ENCODE measurements at places on chromosomes 4 and X. TPM values are rescaled to one million over a fixed set of nuclear protein-coding genes. Genes with fewer than 3 reads are reported as not detected.

DNA sequence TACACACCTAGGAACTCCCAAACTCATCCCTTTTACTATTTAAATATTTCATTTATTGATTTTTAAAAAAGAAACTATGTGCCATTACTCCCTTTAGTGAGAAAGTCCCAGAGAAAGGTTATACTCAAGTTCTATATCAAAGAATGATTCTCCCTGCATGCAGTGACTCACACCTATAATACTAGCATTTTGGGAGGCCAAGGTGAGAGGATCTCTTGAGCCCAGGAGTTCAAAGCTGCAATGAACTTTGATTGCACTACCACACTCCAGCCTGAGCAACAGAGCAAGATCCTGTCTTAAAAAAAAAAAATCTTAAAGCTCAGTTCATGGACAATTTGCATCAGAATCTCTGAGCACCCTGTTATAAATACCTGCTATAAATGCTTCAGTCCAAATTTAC lies 9.2 kb upstream of the RBPJ start:
- DNase-seq: no peak
- no peaks in the 10 kb centered on the region for H3K4me1 ChIP-seq
- H3K27me3 ChIP-seq: no peaks in the 10 kb centered on the region
- no peak overlapping the region for H3K4me3 ChIP-seq

DNA sequence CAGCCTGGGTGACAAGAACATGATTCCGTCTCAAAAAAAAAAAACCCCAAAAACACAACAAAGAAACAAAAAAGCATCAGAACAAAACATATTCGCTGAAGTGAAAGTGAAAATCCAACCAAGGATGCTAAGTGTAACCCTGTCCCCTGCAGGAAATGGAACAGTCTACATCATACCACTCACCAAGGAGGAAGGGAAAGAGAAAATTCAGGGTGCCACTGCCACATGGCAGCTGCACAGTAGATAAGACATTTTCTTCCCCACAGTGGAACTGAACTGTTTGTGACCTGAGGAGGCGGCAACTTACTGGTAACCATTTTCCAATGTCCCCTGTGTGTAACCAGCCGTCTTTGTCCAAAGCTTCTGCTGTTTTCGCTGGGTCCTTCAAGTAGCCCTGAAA lies 28.2 kb upstream of the CENPU start:
- no peak for DNase-seq
- no peak overlapping the region for H3K4me3 ChIP-seq
- no peaks in the 10 kb centered on the region for H3K36me3 ChIP-seq
- no peak overlapping the region for H3K27ac ChIP-seq
- H3K27me3 ChIP-seq: no peaks in the 10 kb centered on the region

DIPK2B gene
- not detected for total RNA-seq

- no peaks in the 10 kb centered on the region for H3K36me3 ChIP-seq
- no peak overlapping the region for H3K27ac ChIP-seq
- no peak for DNase-seq
- no peaks in the 10 kb centered on the region for H3K27me3 ChIP-seq
- H3K4me1 ChIP-seq: no peaks in the 10 kb centered on the region
Measured at GRCh38 chr4:166006217-166006616, 133.2 kb downstream of the TLL1 start.

GAB3 gene
- not detected for total RNA-seq

- no peaks in the 10 kb centered on the region for H3K27me3 ChIP-seq
- H3K4me3 ChIP-seq: no peak overlapping the region
- H3K4me1 ChIP-seq: peaks cover 8% of the 10 kb centered on the region
- peaks cover 10% of the 10 kb centered on the region for H3K36me3 ChIP-seq
- DNase-seq: no peak
- H3K27ac ChIP-seq: no peak overlapping the region
Measured at GRCh38 chrX:19613645-19614323, 98.5 kb upstream of the MAP3K15 start.

GRCh38 chr4:158938220-158939044 lies 164.4 kb upstream of the RAPGEF2 start:
- no peaks in the 10 kb centered on the region for H3K36me3 ChIP-seq
- H3K4me1 ChIP-seq: no peaks in the 10 kb centered on the region
- H3K27ac ChIP-seq: no peak overlapping the region

DNA sequence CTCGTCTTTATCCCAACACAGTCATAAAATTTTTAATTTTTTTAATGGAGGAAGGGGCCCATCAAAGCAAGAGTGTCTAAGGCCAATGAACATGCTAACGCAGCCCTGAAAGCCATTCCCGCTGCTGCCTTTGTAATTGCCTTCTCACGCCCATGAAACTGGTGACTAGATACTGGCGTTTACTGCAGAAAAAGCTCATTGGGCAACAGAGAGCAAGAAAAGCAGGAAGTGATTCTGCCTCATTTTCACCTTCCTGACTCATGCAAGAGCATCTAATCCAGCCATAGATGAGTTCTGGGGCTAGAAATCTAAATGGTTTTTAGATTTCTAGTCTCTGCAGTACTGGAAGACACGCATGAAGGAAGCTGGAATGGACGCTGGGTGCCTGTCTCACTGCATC lies 72.5 kb downstream of the ANXA3 start:
- H3K27me3 ChIP-seq: no peaks in the 10 kb centered on the region
- no peak overlapping the region for H3K4me3 ChIP-seq
- peaks cover 54% of the 10 kb centered on the region for H3K4me1 ChIP-seq
- DNase-seq: no peak
- no peak overlapping the region for H3K27ac ChIP-seq

- H3K27ac ChIP-seq: peak overlapping the region; percentile 94
- H3K36me3 ChIP-seq: peaks cover 23% of the 10 kb centered on the region
- peaks cover 25% of the 10 kb centered on the region for H3K4me1 ChIP-seq
- no peak for DNase-seq
Measured at GRCh38 chr4:145735827-145736226, 55.9 kb downstream of the C4orf51 start.

GRCh38 chr4:110977554-110977953 lies 354.7 kb upstream of the PITX2 start:
- DNase-seq: no peak
- H3K4me3 ChIP-seq: no peak overlapping the region
- no peak overlapping the region for H3K27ac ChIP-seq
- no peaks in the 10 kb centered on the region for H3K36me3 ChIP-seq
- no peaks in the 10 kb centered on the region for H3K27me3 ChIP-seq
- H3K4me1 ChIP-seq: no peaks in the 10 kb centered on the region

- no peaks in the 10 kb centered on the region for H3K4me1 ChIP-seq
- peak; percentile 91 for DNase-seq
- H3K4me3 ChIP-seq: peak within 1 kb of the TSS; percentile 60
- no peak within 1 kb of the TSS for H3K27ac ChIP-seq
- peaks cover 6% of the 10 kb centered on the region for H3K36me3 ChIP-seq
Measured at GRCh38 chr4:6200011-6200921, at the start of gene JAKMIP1. Gene JAKMIP1, minus strand, starts transcription at chr4:6200549. Its CDS starts 87,699 bp downstream, at chr4:6112850.

GRCh38 chr4:26613237-26613636 lies 29.4 kb downstream of the TBC1D19 start:
- DNase-seq: no peak
- no peak overlapping the region for H3K4me3 ChIP-seq
- no peaks in the 10 kb centered on the region for H3K36me3 ChIP-seq
- H3K4me1 ChIP-seq: no peaks in the 10 kb centered on the region
- H3K27ac ChIP-seq: no peak overlapping the region

BEX2 gene
- 2.5 TPM for total RNA-seq

- H3K4me3 ChIP-seq: no peak overlapping the region
- no peaks in the 10 kb centered on the region for H3K27me3 ChIP-seq
- H3K27ac ChIP-seq: no peak overlapping the region
- no peak for DNase-seq
Measured at GRCh38 chrX:21725496-21725895, 32.4 kb downstream of the SMPX start.

GRCh38 chr4:177573507-177573906 lies 131.3 kb upstream of the AGA start:
- H3K27ac ChIP-seq: no peak overlapping the region
- DNase-seq: no peak
- H3K36me3 ChIP-seq: no peaks in the 10 kb centered on the region
- H3K4me1 ChIP-seq: no peaks in the 10 kb centered on the region
- no peaks in the 10 kb centered on the region for H3K27me3 ChIP-seq
- no peak overlapping the region for H3K4me3 ChIP-seq

DNA sequence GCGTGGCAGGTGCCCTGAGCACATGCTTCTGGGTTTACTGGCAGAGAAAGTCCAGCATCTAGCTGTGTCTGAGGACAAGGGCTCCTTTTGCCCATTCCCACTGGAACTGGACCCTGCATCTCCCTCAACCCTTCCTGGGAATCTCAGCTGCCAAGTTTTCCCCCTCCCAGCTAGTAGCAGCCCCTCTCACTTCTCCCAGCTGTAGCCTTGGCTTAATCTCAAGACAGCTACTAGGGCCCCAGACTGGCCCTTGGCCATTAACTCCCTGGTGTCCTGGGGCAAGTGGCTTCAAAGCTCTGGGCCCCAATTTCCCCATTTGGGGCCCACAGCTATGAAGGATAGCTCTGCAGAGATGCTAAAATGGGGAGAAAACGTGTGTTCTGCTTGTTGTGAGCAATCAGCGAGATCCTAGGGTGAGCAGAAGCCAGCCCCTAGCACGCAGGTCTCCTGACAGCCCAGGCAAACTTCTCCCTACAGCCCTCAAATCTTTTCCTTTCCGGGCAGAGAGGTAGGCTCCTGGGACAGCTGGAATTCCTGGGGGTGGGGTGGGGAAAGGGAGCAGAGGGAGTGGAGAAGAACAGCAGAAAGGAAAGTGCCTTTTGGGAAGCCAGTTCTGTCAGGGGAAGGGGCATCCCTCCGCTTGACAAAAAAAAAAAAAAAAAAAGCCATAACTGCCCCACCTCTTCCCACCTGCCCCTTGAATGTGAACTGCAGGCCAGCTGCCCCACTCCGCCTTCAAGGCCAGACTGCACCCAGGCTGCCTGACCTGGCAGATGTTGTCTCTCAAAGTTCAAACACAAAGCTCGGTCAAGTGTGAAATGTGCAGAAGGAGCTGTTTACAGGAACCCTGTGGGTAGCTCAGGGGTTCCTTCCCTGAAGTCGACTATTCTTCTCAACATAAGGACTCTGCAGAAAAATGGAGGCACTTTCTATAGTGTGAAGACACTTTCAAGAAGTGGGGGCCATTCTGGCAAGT lies 16.6 kb downstream of the FGD1 start:
- H3K27ac ChIP-seq: no peak overlapping the region
- no peak for DNase-seq
- H3K4me3 ChIP-seq: no peak overlapping the region
- H3K27me3 ChIP-seq: peaks cover 16% of the 10 kb centered on the region

GRCh38 chr4:121138039-121138825 lies 25.9 kb downstream of the TNIP3 start:
- H3K4me3 ChIP-seq: no peak overlapping the region
- no peaks in the 10 kb centered on the region for H3K36me3 ChIP-seq
- H3K4me1 ChIP-seq: no peaks in the 10 kb centered on the region
- H3K27me3 ChIP-seq: no peaks in the 10 kb centered on the region
- no peak overlapping the region for H3K27ac ChIP-seq

DNA sequence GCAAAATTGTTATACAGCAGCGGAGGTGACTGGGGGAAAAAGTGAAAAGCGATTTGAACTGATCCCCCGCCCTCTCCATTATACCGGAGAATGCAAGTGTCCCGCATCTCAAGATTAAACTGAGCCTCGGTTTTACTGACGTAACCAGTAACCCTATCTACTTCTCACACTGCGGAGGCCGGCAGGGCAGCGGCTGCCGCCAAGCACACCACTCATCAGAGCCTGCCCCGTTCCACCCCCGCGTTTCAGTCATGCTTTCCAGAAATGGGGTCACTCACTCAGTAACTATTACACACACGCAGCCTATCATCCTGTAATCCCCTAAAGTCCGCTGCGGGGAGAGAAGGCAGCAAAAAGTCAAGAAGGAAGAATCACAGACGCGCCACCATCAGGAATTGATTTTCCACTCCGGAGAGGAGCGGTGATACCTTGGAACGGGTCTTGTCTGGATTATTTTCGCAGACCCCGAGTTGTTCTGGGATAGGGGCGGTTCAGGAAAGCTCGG lies 1.4 kb downstream of the RPS6KA3 start:
- H3K36me3 ChIP-seq: peaks cover 28% of the 10 kb centered on the region
- H3K27me3 ChIP-seq: no peaks in the 10 kb centered on the region
- peak overlapping the region; percentile 87 for H3K27ac ChIP-seq
- peak; percentile 31 for DNase-seq
- peak overlapping the region; percentile 96 for H3K4me3 ChIP-seq

NPY1R gene
- 6.9 TPM for total RNA-seq

DNA sequence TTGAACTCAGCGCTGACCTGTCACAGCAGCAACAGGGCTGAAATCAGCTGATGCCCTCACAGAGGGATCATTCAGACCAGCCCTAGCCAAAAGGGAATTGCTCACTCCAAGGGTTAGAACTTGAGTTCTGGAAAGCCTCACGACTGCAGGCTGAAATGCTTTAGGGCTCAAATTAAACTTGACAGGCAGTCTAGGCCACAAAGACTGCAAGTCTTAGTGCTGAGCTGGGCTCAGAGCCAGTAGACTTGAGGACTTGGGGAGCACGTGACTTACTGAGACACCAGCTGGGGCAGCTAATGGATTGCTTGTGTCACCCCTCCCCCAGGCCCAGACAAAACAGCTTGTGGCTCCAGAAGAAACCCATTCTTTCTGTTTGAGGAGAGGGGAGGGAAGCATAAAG lies 119.0 kb upstream of the SLC6A14 start:
- no peaks in the 10 kb centered on the region for H3K27me3 ChIP-seq
- peaks cover 4% of the 10 kb centered on the region for H3K36me3 ChIP-seq
- DNase-seq: peak; percentile 1
- H3K4me1 ChIP-seq: peaks cover 13% of the 10 kb centered on the region
- H3K4me3 ChIP-seq: no peak overlapping the region

DNA sequence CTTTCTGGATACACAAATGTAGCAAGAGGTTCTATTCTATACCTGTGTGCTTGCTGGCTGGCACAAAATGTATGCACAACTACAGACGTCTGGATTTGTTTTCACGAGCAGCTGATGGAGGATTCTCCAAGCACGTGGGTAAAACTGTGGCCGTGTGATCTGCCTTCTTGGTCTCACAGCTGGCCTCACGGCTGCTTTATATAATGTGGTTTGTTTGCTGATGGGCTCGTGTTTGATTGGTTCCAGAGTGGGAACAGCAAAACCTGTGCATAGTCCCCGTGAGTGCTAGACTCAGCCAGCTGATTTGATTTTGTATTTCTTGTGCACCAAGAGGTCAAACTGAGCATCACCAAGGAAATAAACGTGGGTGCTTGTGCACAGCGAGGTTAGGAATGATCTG lies 262.6 kb upstream of the RPS6KA3 start:
- no peak for DNase-seq
- peaks cover 16% of the 10 kb centered on the region for H3K4me1 ChIP-seq
- no peaks in the 10 kb centered on the region for H3K36me3 ChIP-seq
- H3K27ac ChIP-seq: no peak overlapping the region
- no peak overlapping the region for H3K4me3 ChIP-seq

NCAPG gene
- total RNA-seq: 26.9 TPM

DNA sequence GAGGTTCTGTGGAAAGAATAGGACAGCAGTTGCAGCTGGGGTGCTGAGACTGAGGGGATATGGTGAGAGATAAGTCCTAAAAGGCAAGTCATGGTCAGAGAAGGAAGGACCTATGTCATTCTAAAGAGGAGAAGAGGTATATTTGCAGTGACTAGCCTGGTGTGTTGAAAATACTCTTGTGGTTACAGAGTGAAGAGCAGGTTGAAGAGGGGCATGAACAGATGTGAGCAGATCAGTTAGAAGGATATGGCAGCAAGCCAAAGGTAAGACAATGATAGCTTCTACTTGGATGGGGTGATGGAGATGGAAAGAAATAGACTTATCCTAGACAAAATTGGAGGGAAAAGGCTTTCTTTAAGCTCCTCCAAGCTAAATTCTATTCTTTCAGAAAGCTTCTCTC lies 469.8 kb upstream of the CPEB2 start:
- H3K4me3 ChIP-seq: no peak overlapping the region
- no peaks in the 10 kb centered on the region for H3K36me3 ChIP-seq
- no peak overlapping the region for H3K27ac ChIP-seq
- H3K27me3 ChIP-seq: no peaks in the 10 kb centered on the region
- H3K4me1 ChIP-seq: no peaks in the 10 kb centered on the region
- no peak for DNase-seq
